Esophagus squamous epithelium (tissue), 5 donors: ENCODE measurements at places on chromosomes 11 and 22.

GRCh38 chr22:28031383-28031922 lies 112.4 kb upstream of the PITPNB start:
- DNase-seq: no peak

- DNase-seq: no peak
Measured at GRCh38 chr22:48918585-48919186, 909.0 kb downstream of the BRD1 start.

DNA sequence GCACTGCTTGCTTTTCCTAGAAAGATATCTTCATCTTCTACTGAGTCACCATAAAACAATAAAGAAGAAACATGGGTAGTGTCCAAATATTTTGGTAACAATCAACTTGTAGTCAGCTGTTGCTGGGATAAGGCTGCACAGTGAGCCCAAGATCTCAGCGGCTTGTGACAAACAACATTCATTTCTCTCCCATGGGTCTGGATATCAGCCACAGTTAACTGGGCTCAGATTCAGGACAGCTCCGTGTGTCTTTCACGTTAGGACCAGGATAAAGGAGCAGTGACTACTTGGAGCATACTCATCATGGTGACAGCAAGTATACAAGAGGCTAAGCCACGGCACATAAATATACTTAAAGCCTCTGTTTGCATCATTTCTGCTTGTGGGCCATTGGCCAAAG lies 27.9 kb upstream of the GRK3 start:
- DNase-seq: no peak

DNA sequence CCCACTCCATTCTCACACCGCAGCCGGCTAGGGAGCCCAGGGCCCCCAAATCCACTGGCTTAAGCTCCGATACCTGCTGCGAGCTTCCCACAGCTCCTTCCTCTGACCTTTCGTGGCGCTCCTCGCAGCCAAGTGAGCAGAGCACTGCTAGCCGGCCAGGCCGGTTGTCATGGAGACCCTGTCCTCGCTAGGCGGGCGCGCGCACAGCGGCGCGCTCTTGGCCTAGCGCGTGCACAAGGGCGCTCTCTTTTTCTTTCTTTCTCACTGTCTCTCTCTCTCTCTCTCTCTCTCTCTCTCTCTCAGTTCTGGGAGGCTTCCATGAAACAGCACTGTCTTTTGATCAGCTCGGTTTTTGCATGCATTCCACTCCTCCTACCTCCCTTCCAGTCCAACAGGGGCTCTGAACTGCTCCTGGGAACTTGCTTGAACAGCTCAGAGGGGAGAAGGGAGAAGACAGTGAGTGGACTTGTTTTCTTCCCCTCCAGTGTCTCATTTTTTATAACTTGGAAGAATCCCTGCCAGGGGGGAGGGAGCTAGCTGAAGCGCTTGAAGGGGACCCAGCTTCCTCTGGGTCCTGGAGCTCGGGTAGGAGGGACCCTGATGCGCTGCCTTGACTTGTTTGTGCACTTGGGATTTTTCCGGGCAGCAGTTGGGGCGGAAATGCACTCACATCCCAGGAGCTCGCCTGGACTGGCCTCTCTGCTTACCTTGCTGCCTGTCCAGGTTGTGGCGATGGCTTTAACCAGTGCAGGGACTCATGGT lies 100.3 kb upstream of the AKIP1 start:
- DNase-seq: no peak

GRCh38 chr11:34358258-34358727 lies 483 bp upstream of the ABTB2 start:
- DNase-seq: no peak

DNA sequence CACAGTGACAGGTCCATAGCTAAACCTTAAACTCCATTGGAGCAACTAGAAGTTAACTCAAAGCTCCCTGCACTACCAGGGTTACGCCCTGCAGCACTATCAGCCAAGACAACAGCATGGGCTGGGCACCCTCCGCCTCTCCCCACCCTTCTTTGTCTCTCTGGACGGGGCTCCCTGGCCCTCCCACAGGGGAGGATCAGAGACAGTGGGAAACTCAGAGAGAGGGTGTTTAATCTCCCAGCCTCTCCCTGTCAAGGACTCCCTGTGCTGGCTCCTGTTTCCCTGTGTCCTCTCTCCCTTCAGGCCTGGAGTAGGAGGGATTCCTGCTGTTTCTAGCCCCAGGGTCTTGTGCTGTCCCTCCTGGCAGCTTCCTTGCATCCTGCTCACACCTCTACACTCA lies 56.9 kb upstream of the CSNK2A3 start:
- no peak for DNase-seq

GRCh38 chr11:61828629-61829407 lies 718 bp downstream of the FADS2 start:
- no peak for DNase-seq

- no peak for DNase-seq
Measured at GRCh38 chr22:36775586-36775963, 344 bp downstream of the IFT27 start.

- DNase-seq: no peak
Measured at GRCh38 chr11:44628730-44629700, 63.6 kb downstream of the CD82 start.

DNA sequence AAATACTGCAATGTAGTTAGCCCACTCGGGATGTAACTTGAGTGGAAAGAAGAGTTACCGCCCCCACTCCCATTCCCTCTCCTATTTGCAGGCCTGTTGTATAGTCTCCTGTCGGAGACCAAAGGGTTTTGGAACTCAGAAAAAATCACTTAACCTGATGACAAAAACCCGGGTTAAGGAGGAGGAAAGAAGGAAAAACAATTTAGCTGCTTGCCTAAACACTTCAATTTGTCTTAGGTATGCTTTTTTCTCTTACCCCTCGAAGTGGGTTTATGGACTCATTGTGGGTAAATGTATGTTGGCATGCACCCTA lies 2.2 kb downstream of the YAP1 start:
- no peak for DNase-seq

- no peak for DNase-seq
Measured at GRCh38 chr11:31768749-31769640, 42.1 kb downstream of the PAX6 start.

GRCh38 chr11:103928040-103928801 lies 108.2 kb upstream of the DDI1 start:
- no peak for DNase-seq

DNA sequence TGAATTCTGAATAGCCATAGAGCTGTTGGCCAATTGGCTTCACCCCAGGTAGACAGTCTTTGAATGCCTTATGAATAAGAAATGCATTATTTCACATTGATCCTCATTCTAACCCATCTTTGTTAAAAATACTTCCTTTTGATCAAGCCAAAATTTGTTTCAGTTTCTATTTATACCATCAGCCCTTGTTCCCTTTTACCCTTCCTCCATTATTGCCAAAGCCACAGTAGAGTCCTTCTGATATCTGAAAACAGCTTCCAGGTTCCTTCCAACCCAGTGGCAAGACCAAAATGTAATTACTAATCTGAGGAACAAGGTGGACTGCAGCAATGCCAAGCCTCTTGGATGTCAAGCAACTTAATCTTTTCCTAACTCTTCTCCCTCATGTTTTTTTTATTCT lies 458.8 kb downstream of the BUD13 start:
- DNase-seq: no peak

- no peak for DNase-seq
Measured at GRCh38 chr22:23077627-23078461, 7.5 kb downstream of the GNAZ start.

DNA sequence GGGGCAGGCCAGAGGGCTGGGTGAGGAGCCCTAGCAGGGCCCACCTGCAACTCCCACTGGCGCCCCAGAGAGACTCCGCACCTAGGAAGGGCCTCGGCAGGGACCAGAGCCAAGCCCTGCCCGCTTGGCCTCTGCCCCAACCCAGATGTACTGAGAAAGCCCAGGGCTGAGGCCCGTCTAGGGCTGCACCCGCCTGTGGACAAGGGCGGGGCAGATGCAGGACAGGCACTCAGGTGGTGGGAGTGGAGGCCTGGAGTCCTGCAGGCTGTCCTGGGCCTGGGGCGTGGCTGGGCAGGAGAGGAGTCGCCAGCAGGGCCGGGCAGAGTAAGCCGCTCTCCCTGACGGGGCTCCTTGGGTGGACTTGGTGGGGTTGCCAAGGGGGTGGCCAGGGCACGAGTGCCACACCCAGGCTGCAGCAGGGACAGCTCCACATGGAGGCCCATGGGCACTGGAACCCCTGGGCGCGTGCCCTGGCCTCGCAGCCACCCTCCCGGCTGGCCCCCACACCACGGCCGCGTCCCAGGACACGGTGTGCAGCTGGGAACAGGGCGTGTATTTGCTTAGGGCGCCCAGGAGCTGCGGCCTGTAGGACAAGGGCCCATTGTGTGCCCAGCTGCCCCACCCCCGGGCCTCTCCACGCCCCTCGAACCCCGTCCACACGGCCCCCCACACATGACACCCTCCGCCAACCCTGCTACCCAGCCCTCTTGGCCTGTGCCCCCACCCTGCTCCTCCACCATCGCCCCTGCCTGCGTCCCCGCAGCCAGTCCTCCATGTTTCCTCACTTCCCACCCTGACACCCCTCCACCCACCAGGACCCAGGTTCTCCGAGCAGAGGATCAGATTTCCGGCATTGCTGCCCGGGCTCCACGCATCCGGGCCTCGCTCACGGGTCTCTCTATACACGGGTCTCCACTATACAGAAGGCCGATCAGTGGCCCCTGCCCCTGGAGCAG lies 11.3 kb upstream of the PIM3 start:
- no peak for DNase-seq

GRCh38 chr11:73288873-73289707 lies 17.0 kb downstream of the P2RY6 start:
- peak; percentile 41 for DNase-seq

GRCh38 chr22:35633520-35633919 lies 14.7 kb upstream of the APOL6 start:
- DNase-seq: no peak

DNA sequence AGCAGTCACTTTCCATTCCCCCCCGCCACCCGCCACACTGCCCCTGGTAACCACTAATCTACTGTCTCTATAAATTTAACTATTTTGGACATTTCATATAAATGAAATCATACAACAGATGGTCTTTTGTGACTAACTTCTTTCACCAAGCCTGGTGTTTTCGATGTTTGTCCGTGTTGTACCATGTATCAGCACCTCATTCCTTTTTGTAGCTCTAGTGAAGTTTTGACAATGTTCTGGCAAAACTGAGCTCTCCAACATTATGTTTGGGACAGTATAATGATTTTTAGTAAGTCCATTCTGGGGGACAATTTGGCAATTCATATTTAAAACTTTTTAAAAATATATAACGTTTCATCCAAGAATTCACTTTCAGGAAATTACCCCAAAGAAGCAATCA lies 45.6 kb upstream of the ARHGAP42 start:
- DNase-seq: no peak

DNA sequence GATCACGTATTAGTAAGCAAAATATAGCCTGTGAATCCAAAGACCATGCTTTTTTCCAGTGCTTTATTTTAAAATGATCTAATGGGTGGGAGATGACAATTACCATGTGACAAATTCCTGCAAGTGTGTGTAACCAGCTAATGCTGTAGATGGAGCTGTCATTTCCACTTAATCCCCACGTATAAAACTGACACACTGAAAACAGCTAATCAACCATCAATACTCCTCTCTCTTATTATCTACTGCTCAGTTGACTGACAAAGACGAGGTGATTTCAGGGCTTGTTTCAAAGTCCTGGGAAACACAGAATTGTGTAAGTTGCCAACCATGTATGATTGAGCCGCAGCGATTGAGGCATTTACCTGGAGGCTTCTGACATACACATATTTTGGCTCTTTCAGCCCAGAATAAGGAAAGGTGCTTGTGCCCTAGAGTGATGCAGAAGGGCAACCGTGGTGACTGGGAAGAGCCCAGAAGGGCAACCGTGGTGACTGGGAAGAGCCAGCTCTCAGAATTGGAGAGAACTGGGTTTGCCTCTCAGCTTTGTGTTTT lies 9.7 kb downstream of the SLN start:
- no peak for DNase-seq

GRCh38 chr11:111123463-111124398 lies 121.8 kb upstream of the POU2AF2 start:
- DNase-seq: no peak

- DNase-seq: no peak
Measured at GRCh38 chr11:31641477-31642062, 132.0 kb downstream of the ELP4 start.

DNA sequence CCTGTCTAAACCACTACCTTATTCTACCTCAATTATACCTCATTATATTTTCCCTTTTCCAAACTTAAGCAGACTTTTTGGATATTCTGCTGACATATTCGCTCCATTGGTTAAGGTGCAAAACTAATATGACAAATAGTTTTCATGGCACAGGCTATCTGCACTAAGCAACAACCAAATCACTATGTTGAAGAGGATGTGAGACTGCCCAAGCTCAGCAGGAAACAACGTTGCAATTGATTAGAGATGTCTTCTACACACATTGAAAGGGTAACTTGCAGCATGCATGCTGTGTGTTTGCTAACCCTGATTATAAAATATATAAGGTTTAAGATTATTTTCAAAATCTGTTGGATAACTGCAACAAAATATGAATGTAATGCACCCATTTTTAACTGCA lies 61.6 kb downstream of the STK33 start:
- DNase-seq: no peak

DNA sequence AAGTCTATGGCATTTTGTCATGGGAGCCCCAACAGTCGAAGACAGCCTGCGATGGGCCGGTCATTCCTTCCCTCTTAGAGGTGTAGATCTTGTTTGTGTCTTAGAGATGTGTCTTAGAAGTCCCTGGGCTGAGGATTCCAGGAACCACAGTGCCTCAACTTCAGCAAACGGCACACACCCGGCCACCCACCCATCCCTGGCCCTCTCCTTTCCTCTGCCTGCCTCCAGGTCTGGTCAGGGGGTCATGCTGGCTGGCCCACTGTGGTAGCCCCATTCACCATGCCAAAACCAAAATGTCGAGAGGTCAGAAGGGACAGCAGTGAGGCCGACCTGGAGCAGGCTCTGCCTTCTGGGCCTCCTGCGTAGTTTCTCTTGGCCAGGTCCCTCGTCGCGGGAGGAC lies 857.9 kb downstream of the TBC1D22A start:
- no peak for DNase-seq

DNA sequence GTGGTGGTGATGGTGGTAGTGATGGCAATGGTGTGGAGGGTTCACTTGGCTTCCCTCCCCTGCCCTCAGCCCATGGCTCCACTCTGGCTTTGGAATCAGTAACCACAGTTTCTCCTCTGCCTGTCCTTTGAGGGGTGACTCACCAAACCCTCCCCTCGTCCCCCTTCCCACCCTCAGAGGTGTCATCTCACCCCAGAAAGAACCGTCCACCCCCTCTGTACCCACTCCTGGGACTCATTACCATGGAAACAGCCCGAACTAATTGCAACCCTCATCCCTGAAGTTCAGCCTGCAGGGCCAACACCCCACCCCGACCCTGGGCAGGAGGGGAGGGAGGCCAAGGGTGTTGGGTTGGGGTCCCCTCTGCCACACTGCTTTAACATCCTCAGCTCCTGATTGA lies 26.6 kb downstream of the PHLDB1 start:
- no peak for DNase-seq

DNA sequence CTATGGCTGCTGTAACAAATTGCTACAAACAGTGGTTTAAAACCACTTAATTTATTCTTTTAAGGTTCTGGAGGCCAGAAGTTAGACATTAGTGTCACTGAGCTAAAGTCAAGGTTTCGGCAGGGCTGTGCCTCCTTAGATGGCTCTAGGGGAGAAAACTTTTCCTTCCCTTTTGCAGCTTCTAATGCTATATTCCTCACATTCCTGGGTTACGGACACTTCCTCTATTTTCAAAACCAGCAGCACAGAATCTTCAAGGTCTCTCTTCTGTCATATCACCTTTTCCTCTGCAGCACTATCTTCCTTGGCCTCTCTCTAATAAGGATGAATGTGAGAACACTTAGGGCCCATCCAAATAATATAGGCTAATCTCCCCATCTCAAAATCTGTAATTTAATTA lies 87.0 kb downstream of the C11orf87 start:
- DNase-seq: no peak

GRCh38 chr11:27055065-27055682 lies 14.6 kb downstream of the BBOX1 start:
- no peak for DNase-seq
